Liver (tissue), 10 donors: ENCODE measurements at places on chromosomes 4 and X. TPM values are rescaled to one million over a fixed set of nuclear protein-coding genes. Genes with fewer than 3 reads are reported as not detected.

The GALNT7 gene
- 3.3 TPM for total RNA-seq

The IL1RAPL1 gene
- 0.33 TPM for total RNA-seq

The SUPT20HL1 gene
- not detected for total RNA-seq

The LIMCH1 gene
- 2.0 TPM for total RNA-seq

The POU4F2 gene
- not detected for total RNA-seq

The NUDT11 gene
- total RNA-seq, result 0.08 TPM

The CYLC1 gene
- not detected for total RNA-seq

The ADGRG2 gene
- total RNA-seq, result 0.08 TPM

The UGT2A3 gene
- total RNA-seq, result 16.3 TPM

The HTATSF1 gene
- 35.7 TPM for total RNA-seq

The SPANXA1 gene
- total RNA-seq, result not detected

The UGT2B10 gene
- total RNA-seq, result 122 TPM

The ZNF141 gene
- 15.4 TPM for total RNA-seq

The TLR8 gene
- 3.2 TPM for total RNA-seq

The FAM114A1 gene
- 108 TPM for total RNA-seq

The STATH gene
- not detected for total RNA-seq

The CCDC110 gene
- total RNA-seq, result not detected

The MGAT4D gene
- total RNA-seq, result not detected

The AFM gene
- total RNA-seq, result 274 TPM

The ETDA gene
- total RNA-seq, result not detected

The NXF2B gene
- total RNA-seq, result not detected

The VAMP7 gene
- 28.8 TPM for total RNA-seq

The CFI gene
- total RNA-seq, result 232 TPM

The BEND2 gene
- 0.09 TPM for total RNA-seq

The PHEX gene
- total RNA-seq, result 0.08 TPM

The SULT1E1 gene
- total RNA-seq, result 14.7 TPM

The HSFX3 gene
- total RNA-seq, result not detected

The DCLK2 gene
- total RNA-seq, result 1.7 TPM

The IL15 gene
- total RNA-seq, result 2.0 TPM

The MAGEA6 gene
- not detected for total RNA-seq

The ENOX2 gene
- 6.8 TPM for total RNA-seq

The EFHC2 gene
- total RNA-seq, result 0.56 TPM

The ANKRD50 gene
- 16.7 TPM for total RNA-seq

The EREG gene
- total RNA-seq, result not detected

The LARP7 gene
- total RNA-seq, result 12.2 TPM

The ARHGEF6 gene
- 9.2 TPM for total RNA-seq

The TCP11X1 gene
- not detected for total RNA-seq

The TMPRSS11F gene
- not detected for total RNA-seq

The NAT8L gene
- total RNA-seq, result 0.08 TPM

The CFAP47 gene
- total RNA-seq, result not detected

The AWAT2 gene
- not detected for total RNA-seq

The GPAT3 gene
- 1.8 TPM for total RNA-seq

The ATP1B4 gene
- not detected for total RNA-seq

The HOPX gene
- total RNA-seq, result 2.4 TPM

The INTS6L gene
- 1.9 TPM for total RNA-seq

The PCDH7 gene
- 3.0 TPM for total RNA-seq

The SCRG1 gene
- total RNA-seq, result not detected

The IQCM gene
- total RNA-seq, result not detected

The RNF175 gene
- total RNA-seq, result 0.65 TPM
